ENCODE measurements at places on chromosomes 6 and 20.
A peak's percentile ranks its signal among the peaks of the same experiment; 100 is the strongest.

DNA sequence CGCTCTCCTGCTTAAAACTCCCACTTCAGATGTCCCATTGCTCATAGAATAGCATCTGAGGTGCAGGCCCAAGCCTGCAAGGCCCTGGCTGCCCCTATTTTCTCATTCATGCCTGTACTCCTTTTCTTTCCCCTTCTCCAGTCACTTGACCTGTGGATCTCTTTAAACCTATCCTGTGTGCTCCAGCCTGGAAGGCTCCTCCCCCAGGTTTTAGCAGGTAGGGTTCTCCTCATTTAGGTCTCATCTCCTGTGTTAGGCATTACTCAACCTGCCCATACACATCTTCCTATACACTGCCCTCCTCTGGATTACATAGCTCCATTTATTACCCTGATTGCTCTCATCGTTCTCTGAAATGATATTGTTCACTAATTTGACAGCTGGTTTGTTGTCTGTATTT lies 185.3 kb downstream of the BACH2 start:
- no peak for DNase-seq

- no peak for DNase-seq
These were observed 169.3 kb downstream of the OGFRL1 start for GRCh38 chr6:71457929-71458328.

DNA sequence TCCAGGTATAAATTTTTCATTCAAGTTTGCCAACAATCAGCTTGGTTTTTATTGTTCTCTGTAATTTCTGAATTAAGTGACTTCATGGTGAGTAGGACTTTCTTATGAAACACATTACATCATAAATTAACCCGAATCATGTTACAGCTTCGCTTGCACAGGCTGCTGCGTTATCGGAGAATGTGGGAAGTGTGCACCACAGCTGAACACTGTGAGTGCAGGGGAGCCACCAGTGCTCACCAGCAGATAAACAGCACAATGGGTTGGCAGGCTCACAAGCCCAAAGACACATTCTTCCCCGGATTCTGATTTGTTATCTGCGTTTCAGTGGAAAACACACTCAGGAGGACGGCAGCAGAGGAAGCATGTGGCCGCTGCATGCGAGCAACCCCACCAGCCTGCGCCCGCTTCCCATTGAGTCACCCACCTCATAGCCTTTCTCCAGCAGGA lies 121.1 kb downstream of the GMDS start:
- no peak for DNase-seq

DNA sequence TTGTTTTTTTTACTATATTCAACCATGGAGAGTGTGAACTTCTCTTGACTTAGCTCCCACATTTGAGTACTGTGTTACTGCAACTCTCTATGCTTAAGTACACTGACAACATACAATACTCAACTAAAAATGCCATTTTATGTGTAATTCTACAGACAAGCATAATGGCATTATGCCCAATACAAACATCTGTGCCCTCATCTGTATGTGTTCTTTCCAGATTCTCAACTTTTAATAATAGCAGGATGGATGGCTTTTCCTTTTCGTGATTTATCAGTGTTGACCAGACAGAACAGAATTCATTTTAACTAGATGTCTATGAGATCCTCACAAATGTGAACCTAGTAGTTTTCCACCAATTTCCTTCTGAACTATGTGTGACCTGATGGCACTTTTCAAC lies 84.2 kb upstream of the MARCKS start:
- no peak for DNase-seq

DNA sequence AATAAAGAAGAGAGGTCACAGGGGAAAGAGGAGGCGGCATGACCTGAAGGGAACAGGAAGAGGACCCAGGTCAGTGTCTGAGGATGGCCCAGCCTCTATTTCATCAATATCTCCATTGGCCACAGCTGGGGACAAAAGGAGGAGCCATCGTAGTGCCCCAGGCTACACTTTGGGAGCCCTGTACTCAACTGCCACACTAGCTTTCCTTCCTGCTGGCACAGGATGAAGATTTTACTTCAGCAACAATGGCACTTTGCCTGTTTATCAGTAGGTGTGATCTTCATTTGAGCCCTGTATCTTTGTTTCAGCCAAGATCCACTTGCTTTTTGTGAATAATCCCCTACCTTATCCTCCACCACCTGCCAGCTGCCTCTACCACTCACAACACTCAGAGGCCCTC lies 35.4 kb upstream of the RCAN2 start:
- DNase-seq = no peak

DNA sequence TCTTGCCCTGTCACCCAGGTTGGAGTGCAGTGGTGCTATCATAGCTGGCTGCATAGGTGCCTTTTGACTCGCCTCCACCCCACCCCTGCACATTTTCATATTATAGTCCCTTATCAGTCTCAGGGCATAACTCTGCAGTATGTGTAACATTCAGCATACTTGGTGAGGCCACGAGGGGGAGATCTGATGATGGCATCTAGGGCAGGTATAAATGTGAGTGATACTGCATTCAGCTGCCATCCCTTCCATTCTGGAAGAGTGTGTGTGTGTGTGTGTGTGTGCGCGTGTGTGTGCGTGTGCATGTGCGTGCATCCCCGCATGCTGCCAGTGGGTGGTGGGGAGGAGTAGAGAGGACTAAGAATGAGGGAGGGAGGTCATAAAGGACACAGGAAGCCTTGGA lies 81.4 kb downstream of the JARID2 start:
- DNase-seq = no peak

GRCh38 chr20:57934007-57934805 lies 224.4 kb upstream of the PMEPA1 start:
- peak; percentile 44 for DNase-seq

GRCh38 chr20:54268941-54269340 lies 61.1 kb downstream of the PFDN4 start:
- no peak for DNase-seq

- DNase-seq = peak; percentile 4
These were observed 2.7 kb upstream of the TUBB2A start for GRCh38 chr6:3159805-3160781.

DNA sequence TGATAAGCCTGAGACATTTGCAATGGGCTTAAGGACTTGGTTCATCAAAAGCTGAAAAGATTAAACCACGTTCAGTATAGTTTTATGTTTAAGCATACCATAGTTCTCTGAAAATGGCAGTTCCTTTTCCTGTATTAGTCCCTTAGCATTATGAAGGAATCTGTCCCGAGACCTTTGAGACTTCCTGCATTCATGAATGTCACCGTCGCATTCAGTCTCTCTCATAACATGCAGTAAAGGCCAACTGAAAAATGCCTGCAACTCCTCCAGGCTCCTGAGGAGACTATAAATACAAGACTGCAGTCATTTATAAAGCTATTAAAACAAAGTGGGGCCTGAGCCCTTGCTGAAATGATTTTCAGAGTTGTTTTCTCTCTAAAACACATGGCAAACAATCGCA lies 129.1 kb downstream of the SYCP2 start:
- DNase-seq = no peak

DNA sequence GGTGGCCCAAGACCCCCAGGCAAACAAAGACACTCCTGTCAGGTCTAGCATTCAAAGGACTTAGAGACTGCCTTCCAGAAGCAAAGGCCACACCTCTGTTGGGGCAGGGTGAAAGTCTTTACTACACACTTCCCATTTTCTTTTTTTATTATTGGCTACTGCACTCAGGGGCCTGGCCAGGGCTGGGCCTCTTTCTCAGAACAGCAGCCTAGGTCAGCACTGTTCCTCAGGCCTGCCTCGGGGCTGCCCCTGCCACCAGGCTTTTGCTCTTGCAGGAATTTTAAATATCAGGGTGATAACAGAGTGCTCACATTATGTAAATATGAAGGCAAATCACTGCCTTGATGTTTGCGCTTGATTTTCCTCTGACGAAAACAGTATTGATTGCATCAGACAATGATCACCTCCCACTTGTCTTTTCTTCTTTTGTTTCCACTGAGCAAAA lies 18.5 kb downstream of the GSTA4 start:
- DNase-seq = no peak

- DNase-seq = no peak
These were observed 30.4 kb downstream of the ATXN1 start for GRCh38 chr6:16730738-16731477.

- no peak for DNase-seq
These were observed 49.7 kb downstream of the PROKR2 start for GRCh38 chr20:5267092-5267491.

- DNase-seq = no peak
These were observed 105.8 kb upstream of the TOP1 start for GRCh38 chr20:40922865-40923264.

DNA sequence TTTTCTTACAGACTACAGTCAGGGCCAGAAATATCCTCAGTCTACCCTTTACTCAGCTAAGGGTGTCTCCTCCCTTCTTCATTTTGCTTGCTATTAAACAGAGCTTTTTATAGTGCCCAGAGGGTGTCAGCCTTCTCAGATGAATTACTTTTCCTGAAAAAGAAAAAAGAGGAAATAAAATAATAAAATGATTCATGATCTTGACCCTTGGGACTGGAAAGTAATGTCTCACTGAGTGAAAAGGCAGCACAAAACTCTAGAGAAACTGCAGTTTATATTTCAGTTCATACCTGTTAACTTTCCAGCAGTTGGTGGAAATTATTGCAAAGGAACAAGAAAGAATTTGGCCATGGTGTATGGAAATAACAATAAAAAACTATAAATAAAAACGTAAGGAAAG lies 170.6 kb downstream of the IBTK start:
- peak; percentile 59 for DNase-seq

DNA sequence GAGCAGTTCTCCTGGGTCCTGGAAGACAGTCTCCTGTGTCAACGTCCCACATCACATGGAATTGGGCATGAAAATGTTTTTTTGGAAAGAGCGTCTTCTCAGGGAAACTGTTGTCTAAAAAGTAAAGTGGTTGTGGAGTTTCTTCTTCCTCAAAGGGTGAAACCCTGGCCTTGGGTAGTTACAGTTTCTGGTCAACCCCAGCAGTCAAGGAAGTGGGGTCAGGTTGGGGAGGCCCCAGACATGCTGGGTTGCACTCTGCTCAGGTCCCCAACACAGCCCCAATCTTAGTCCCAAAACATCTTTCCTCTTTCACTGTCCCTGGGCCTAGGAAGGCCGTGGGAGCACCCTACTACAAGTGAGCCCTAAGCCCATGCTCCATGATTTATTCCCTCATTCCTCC lies 996 bp upstream of the NFKBIE start:
- no peak for DNase-seq

- DNase-seq = no peak
These were observed 49.8 kb downstream of the GRIK2 start for GRCh38 chr6:101443315-101443714.

DNA sequence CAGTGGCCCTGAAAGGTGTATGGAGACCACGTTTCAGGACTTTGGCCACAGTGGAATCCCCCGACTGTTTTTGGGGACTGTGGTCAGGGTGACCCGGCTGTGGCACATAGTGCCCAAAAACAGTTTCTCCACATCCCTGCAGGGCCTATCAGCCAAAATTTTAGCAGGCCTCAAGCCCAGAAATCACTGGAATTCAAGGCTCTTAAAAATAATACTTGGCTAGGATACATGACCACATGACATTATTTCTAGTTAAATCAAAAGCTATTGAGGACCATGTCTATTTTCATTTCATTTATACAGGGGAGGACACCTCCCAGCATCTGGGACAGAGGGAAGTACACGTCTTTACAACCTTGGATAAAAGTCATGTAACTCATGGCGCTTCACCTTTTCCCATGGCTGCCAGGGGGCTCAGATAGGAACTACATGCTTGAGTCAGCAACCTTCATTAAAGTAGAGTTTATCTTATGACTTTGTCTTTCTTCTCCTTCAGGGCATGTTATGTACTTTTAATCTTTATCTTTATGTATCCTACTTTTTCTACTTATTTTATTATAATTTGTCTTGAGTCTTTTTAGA lies 70.8 kb upstream of the CD93 start:
- DNase-seq = no peak

GRCh38 chr20:35458388-35458787 lies 3.0 kb downstream of the CEP250 start:
- no peak for DNase-seq

DNA sequence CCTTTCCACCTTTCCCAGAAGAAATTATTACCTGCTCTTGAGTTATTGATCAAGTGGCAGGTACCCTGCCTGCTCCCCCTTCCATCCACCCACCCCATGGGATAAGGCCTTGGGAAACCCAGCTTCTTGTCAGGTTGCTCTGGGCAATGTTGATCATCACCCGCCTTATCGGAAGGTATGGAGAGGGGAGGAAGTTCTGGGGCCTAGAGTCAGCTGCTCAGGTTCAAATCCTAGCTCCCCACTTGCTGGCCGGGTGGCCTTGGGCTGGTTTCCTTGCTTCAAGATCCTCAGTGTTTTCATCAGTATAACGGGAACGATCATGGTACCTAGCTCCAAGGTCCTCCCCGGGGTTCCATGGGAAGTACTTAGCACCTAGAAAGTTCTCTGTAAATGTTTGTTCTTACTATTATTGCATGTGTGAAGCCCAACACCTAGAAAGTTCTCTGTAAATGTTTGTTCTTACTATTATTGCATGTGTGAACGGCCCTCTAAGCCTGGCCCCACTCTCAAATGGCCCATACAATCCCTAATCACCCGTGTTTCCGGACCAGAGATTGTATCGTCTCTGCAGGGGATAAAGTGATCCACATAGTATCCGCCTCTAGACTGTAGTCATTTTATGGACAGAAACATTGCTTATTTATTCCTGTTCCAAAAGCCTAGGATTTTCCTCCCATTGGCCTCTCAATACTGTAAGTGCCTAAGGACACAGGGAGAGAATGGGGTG lies 1.1 kb upstream of the PREX1 start:
- DNase-seq = no peak

DNA sequence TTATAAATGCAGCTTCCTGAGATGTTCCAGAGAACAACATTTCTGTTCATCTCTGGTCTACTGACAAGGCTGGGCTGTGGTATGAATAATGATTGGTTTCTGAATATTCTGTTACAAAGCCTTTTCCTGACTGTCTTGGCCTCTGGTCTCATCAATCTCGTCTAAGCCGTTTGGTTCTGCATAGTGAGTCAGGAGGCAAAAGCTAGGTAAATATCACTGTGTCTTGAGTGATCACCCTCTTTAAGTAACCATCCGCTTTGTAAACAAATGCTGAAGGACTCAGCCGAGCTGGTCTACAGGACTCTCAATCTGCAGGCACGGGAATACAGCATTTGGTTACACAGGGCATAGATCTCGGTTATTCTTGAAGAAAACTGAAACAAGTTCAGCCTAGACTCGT lies 511.9 kb downstream of the KIF16B start:
- DNase-seq = no peak

DNA sequence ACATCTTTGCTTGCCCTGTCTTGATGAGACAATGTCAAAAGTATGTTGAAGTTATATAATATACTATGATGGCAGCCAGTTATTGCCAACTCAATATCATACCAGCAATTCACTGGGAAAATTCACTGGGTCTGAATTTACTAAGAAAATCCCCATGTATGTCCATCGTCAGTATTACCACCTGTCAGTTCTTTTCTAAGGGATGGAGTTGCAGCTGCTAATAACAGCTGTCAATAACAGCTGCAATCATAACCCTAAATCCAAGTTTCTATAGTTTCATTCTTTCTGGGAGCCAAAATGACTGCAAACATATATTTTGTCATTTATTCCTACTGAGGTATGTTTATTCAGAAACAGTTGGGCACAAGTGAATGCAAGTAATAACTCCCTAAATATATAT lies 132.6 kb upstream of the RIN2 start:
- DNase-seq = no peak
